CD4-positive, alpha-beta T cell (primary cell): ENCODE measurements at places on chromosomes 4 and X.

- no peak overlapping the region for H3K4me3 ChIP-seq
- H3K27ac ChIP-seq: no peak overlapping the region
- H3K27me3 ChIP-seq: no peaks in the 10 kb centered on the region
- no peaks in the 10 kb centered on the region for H3K36me3 ChIP-seq
- no peak for DNase-seq
Observed at GRCh38 chr4:87498446-87498900, 30.7 kb downstream of the SPARCL1 start.

- no peaks in the 10 kb centered on the region for H3K4me1 ChIP-seq
- H3K36me3 ChIP-seq: no peaks in the 10 kb centered on the region
- no peak overlapping the region for H3K4me3 ChIP-seq
- H3K27me3 ChIP-seq: no peaks in the 10 kb centered on the region
- DNase-seq: no peak
Observed at GRCh38 chrX:119147486-119147885, 19.9 kb upstream of the KIAA1210 start.

GRCh38 chr4:150182794-150183193, 104.5 kb downstream of the DCLK2 start:
- no peak for DNase-seq
- H3K36me3 ChIP-seq: no peaks in the 10 kb centered on the region
- H3K27me3 ChIP-seq: no peaks in the 10 kb centered on the region
- H3K27ac ChIP-seq: no peak overlapping the region
- no peaks in the 10 kb centered on the region for H3K4me1 ChIP-seq
- H3K4me3 ChIP-seq: no peak overlapping the region

DNA sequence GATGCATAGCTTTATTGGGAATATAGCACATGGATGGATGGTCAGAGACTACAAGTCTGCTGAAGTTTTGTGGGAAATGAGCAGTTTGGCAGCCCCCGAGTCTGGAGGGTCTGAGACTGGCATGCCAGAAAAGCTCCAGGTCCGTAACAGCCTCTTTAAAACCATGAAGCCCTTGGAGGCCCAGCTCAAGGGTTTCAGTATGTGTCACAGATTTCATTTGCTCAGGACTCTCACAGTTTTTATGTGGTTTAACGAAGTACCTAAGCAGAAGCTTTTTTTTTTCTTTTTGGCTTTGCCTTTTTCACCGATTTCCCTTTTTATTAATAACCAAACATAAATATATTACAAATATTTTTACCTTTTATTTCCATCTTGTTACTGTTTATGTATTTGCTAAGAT, 30.6 kb upstream of the TMEM184C start:
- no peaks in the 10 kb centered on the region for H3K27me3 ChIP-seq
- no peak overlapping the region for H3K27ac ChIP-seq
- DNase-seq: no peak
- no peaks in the 10 kb centered on the region for H3K4me1 ChIP-seq

DNA sequence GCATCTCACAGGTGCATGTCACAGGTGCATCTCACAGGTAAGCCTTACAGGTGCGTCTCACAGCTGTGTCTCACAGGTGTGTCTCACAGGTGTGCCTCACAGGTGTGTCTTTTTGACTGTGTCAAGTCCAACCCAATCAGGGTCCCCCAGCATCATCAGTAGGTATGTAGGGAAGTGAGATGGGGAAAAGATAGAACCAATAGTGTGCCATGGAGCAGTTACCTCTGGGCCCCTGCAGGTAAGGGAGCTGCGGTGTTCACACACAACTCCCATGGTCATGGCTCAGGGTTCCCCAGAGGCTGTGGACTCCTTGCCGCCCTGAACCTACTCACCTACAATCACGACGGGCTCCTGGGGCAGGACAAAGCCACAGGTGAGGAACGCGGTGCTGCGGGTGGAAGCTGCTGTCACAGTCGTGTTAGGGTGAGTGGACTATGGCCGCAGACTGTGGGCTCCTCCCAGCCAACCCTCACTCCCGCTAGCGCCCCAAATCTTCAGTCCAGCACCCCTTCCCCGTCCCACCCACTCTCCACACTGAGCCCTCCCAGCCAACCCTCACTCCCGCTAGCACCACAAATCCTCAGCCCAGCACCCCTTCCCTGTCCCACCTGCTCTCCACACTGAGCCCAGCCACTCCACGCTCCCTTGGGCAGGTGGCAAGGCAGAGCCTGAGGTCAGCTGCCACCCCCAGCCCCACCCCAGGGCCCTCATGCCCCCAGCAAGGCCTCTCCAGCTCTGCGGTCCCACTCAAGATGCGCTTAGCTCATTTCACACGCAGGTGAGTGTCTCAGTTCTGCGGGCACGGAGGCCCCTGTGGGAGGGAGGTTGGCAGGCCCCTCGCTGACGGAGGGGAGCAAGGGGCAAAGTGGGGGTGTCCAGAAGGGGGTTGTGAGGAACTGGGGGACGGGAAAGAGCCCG, 2.1 kb upstream of the PDE6B start:
- no peaks in the 10 kb centered on the region for H3K36me3 ChIP-seq
- no peak overlapping the region for H3K4me3 ChIP-seq
- DNase-seq: no peak
- no peak overlapping the region for H3K27ac ChIP-seq
- no peaks in the 10 kb centered on the region for H3K27me3 ChIP-seq

DNA sequence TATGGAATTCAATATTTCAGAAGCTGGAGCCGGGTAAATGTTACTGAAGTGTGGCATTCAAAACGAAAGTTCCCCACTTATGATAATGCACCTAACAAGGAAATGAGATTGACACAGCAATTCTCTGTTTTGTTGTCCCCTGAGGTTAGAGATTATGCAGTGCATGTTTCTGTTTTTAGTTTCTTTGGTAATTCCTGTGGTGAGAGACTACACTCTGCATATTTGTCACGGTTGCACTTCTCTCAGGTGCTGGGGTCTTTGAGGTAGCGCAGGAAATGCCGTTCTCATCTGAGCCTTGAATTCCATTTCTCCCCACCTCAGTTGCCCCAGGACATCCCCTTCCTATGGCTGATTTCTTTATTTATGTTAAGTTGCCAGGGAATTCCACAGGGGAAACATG, 15.3 kb upstream of the BEND4 start:
- no peaks in the 10 kb centered on the region for H3K4me1 ChIP-seq
- no peaks in the 10 kb centered on the region for H3K36me3 ChIP-seq
- H3K27me3 ChIP-seq: no peaks in the 10 kb centered on the region
- H3K4me3 ChIP-seq: no peak overlapping the region

- no peaks in the 10 kb centered on the region for H3K36me3 ChIP-seq
- H3K4me1 ChIP-seq: no peaks in the 10 kb centered on the region
- H3K27me3 ChIP-seq: no peaks in the 10 kb centered on the region
- no peak for DNase-seq
Observed at GRCh38 chrX:34879886-34880285, 62.7 kb upstream of the FAM47B start.

DNA sequence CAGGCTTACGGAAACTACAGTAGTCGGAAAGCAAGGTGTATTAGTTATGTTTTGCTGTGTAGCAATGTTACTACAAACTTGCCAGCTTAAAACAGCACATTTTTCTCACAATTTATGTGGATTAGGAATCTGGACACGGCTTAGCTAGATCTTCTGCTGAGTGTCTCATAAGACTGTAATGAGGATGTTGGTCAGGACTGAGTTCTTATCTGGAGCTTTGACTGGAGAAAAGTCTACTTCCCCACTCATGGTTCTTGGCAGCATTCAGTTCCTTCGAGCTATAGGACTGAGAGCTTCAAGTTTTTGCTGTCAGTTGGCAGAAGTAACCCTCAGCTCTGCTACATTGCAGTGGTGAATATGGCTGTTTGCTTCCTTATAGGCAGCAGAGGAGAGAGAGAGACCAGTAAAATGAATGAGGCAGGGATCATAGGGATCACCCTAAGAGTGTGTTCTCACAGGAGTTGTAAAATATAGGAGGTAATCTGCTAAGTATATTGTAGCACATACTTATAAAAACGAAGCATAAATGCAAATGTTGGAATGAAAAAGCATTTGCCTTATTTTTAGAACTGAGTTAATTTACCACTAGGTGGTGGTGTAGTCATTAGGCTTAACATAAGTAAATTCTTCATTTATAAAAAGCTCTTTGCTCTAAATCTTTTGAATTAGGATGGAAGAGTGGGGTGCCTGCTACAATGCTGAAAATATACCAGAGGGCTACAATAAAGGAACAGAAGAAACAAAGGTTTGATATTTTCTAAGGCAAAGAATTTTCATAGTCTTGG, 38.6 kb downstream of the ALG13 start:
- H3K27ac ChIP-seq: no peak overlapping the region
- no peak for DNase-seq
- H3K4me1 ChIP-seq: no peaks in the 10 kb centered on the region
- H3K27me3 ChIP-seq: no peaks in the 10 kb centered on the region
- peaks cover 13% of the 10 kb centered on the region for H3K36me3 ChIP-seq

DNA sequence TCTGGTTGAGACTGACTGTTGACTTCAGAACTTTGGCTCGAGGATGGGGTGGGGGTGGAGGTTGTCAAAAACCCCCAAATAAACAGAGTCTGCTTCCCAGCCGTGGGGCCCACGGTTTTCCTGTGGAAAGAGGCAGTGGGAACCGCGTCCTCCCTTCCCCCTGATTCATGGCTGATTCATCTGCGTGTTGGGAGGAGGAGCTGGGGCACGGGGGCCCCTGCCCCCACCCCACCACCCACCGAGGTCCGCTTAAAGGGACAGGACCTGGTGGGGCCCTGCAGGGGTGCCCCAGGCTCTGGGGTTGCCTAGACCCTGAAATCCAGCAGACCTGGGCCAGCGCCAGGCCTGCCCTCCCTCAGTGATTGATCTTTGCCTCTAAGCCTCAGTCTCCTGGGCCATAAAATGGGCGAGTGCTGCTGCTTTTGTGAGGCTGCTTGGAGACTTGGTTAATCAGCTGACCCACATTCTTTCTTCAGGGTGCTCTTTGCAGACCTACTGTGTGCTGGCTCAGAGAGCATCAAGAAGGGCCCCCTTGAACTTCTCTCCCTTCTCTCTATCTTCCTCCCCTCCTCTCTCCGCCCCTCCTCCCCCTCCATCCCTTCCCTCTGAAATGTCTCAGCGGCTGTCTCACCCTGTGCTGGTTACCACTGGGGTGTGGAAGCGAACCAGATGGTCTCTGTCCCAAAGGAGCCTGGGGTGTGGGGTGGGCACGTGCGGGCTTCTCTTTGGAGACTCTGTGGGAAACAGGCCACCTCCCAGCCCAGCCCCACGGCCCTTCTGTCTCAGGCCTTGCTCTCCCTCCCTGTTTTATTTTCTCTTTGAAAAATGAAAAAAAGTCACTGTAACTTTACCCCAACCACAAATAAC, 9.1 kb downstream of the HTRA3 start:
- no peak overlapping the region for H3K4me3 ChIP-seq
- H3K36me3 ChIP-seq: no peaks in the 10 kb centered on the region
- H3K4me1 ChIP-seq: no peaks in the 10 kb centered on the region
- no peaks in the 10 kb centered on the region for H3K27me3 ChIP-seq

- H3K4me1 ChIP-seq: no peaks in the 10 kb centered on the region
- H3K27me3 ChIP-seq: no peaks in the 10 kb centered on the region
- H3K36me3 ChIP-seq: no peaks in the 10 kb centered on the region
- no peak overlapping the region for H3K27ac ChIP-seq
- no peak for DNase-seq
Observed at GRCh38 chr4:4819213-4819606, 40.3 kb upstream of the MSX1 start.

GRCh38 chr4:18736551-18736950, 715.0 kb upstream of the LCORL start:
- no peak overlapping the region for H3K4me3 ChIP-seq
- H3K4me1 ChIP-seq: no peaks in the 10 kb centered on the region
- no peaks in the 10 kb centered on the region for H3K27me3 ChIP-seq
- H3K27ac ChIP-seq: no peak overlapping the region

DNA sequence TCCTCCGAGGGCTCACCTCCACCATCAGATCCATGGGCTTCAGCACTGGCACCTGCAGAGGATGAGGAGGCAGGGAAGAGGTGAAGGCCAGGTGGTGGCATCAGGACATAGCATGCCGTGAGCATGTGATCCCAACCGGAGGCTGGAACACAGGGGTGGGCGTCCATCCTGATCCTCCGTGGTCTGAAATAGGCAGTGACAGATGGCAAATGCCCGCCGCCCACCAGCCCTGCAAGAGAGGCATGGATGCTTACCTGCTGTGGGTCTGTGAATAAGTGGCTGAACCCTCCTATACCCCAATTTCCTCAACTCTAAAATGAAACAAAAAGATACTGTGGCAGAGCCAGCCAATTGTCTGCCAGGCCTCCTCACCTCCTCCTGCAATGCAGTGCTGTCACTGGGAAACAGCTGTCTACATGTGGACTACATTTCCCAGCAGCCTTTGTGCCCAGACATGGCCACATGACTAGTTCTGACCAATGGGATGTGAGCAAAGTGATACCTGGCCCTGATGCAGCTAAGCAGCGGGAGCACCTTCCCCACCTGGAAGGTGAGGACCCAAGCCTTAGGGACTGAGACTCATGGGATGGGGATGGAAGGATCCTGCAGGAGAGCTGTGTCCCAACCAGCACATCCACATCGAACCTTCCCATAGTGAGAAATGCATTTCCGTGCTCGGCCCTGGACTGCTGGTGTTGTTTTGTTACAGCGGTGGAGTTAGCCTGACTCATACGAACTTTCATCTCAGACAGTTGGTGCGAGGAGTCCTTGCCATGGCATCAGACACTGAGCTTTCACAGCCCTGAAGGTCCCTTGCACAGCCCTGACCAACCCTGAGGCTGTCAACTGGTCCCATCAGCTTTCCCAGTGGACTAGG, 99.5 kb downstream of the PPP2R2C start:
- H3K4me1 ChIP-seq: no peaks in the 10 kb centered on the region
- no peaks in the 10 kb centered on the region for H3K36me3 ChIP-seq
- no peak overlapping the region for H3K4me3 ChIP-seq
- H3K27ac ChIP-seq: no peak overlapping the region

DNA sequence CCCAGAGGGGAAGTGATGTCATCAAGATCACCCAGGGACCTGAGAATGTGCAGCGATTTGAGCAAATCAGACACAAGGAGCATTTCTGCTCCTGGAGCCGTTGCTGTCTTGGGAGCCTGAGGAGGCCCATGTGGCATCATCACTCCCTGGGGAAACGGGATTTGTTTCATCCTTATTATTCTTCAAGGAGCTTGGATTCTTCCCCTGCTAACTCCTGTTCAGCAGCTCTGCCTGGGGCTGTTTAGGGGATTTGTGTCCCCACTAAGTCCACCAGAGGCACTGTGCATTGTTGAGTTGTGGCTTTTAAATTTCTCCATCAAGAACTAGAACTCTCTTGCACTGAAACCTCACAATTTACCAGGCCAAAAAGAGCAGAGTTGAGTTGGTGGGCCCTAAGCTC, 104.2 kb upstream of the MSX1 start:
- no peak overlapping the region for H3K4me3 ChIP-seq
- H3K36me3 ChIP-seq: no peaks in the 10 kb centered on the region
- no peaks in the 10 kb centered on the region for H3K27me3 ChIP-seq
- DNase-seq: no peak
- H3K27ac ChIP-seq: no peak overlapping the region

DNA sequence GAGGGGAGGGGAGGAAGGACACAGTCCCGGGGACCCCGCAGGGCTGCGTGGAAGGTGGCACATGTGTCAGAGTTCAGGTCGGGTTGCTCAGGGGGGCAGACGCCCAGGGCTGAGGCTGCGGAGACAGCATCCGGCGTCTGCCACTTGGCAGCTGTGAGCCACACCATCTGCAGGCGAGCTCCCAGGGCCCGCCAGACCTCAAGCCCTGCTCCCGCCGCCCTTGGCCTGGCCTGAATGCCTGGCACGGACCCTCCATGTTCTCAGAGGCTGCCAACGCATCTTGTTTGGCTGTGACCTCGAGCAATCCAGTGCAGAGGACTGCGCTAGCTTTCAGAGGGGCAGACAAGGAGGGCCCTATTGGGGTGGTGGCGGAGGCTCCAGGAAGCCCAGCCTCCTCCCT, 5.1 kb downstream of the BGN start:
- H3K27ac ChIP-seq: no peak overlapping the region
- H3K27me3 ChIP-seq: peaks cover 5% of the 10 kb centered on the region
- no peak for DNase-seq
- no peaks in the 10 kb centered on the region for H3K4me1 ChIP-seq
- no peaks in the 10 kb centered on the region for H3K36me3 ChIP-seq
